ENCODE measurements at places on chromosomes 7 and 10.

DNA sequence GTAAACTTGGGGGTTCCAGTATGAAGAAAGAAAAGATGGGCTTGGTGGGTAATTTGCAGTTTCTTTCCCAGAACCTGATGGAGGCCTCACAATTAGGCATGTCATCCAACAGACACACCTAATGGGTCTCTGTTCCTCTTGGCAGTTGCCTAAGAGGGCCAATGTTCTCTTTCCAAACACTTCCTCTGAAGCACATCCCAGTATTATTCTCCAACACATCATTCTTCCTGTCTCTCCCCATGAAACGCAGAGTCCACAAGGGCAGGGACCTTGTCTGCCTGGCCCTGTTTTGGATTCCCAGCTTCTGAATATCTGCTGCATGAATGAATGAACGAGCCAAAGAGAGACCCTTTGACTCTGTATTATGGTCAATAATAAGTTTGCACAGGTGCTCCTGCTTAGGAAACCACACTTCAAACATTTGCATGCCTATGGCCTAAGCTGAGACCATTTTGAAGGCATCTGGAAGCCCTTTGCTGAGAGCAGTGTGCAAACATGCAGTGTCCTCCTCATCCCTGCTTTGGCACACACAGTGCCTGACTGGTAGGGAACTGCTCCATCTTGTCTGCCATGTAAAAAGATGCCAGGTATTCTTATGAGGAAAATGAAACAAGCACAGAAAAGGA, 100.9 kb upstream of the CHST15 start:
- no peak for DNase-seq

DNA sequence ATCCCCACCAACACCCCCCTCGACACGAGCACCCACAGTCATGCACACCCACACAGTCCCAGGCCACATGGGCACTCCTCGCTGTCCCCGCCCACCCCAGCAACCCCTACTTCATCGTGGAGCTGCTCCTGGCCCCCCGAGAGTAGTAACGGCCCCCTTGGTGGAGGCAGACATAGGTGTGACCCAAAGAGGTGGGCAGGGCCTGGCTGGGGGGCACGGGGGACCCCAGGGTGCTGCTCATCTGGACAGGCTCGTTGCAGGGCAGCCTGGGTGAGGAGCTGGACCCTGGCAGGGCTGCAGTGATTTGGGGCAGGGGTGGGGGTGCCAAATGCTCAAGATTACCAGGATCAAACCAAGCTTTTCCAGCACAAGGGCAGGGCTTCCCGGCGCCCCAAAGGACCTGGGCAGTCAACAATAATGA, 42.4 kb upstream of the ZMIZ1 start:
- no peak for DNase-seq

- no peak for DNase-seq
Measured at GRCh38 chr7:143931739-143932138, 3.3 kb upstream of the OR2F2 start.

- DNase-seq, result no peak
Measured at GRCh38 chr7:17552373-17552772, 253.9 kb downstream of the AHR start.

DNA sequence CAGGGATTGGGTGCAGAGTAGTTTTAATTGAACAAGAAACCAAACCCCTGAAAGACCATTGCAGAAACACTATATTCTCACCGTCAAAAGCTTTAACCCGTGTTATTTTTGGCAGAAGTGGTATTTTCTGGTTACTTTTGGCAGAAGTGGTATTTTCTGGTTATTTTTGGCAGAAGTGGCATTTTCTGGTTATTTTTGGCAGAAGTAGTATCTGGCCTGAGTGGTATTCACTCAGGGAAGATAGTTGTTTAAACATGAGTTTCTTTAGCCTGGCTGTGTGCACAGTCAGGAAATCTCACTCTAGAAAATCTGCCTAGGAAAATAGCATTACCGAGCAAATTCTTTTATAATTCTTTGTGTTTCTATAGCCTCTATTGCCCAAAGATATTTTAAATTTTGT, 322.7 kb downstream of the GFRA1 start:
- DNase-seq, result no peak

DNA sequence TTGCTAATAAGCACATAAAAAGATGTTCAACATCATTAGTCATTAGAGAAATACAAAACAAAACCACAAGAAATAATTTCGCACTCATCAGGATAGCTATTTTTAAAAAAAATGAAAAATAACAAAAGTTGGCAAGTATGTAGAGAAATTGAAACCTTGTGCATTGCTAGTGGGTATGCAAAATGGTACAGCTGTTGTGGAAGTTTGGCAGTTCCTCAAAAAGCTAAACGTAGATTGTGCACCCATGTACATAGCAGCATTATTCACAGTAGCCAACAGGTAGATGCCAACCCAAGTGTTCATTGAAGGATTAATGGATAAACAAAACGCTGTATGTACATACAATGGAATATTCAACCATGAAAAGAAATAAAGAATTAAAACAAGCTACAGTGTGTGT, 35.3 kb upstream of the STARD3NL start:
- DNase-seq, result peak; percentile 51

GRCh38 chr7:113452245-113452644, 333.9 kb upstream of the SMIM30 start:
- no peak for DNase-seq

DNA sequence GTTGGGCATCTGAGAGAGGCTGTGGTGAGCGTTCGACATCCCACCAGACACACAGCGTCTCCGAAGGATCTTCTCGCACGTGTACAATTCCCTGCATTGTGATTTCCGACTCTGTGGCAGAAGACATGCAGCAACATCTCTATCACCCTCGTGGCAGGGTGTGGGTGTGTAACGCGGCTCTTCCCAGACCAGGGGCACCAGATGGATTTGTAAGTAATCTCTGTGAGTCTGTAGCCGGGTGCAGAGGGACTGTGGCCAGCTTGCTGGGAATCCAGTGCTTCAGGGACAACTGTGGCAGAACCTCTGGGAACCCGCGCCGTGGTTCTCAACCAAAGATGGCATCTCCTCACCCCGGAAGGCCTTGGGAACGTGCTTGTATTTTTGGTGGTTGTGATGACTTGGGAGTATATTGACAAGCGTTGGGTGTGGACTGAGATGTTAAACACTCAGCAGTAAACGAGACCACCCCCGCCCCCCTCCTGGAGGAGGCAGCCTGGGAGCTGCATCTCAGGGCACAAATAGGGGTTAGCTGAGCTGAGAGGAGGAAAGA, 21.2 kb downstream of the FOXL3 start:
- no peak for DNase-seq

GRCh38 chr10:3477683-3478082, 305.1 kb upstream of the PITRM1 start:
- DNase-seq, result peak; percentile 83

DNA sequence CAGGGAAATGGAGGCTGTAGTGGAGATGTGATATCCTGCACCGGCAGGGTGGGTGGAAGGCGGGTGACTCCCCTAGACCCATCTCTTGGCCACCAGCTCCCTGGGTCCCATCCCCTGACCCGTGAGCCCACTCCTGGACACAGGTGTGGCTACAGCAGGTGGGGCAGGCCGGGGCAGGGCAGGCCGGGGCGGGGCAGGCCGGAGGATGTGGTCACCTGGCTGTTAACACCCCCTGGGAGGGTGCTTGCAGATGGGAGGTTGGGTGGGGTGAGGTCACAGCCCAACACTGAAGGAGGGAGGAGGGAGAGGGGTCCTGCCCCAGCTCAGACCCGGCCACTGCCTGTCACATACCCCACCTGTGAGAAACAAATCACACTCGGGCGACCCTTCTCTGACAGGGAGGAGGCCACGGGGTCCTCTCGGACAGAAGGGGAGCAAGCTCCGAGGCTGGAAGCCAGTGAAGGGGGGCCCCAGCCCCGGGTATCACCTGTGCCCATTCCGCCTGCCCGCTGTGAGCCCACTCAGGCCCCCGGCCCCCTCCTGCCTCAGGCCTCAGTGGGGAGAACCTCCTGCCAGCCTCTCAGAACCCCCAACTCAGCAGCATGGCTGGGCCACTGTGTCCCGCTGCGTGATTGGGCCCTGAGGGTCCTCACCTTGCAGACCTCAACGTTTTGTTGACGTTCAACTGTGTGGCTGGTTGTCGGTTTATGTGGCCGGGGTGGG, 74.0 kb downstream of the MICALL2 start:
- no peak for DNase-seq
